Fibroblast of skin of left biceps (primary cell): ENCODE measurements at places on chromosomes 12 and 14.

- no peak for DNase-seq
Observed at GRCh38 chr12:121383601-121384021, 16.3 kb upstream of the RNF34 start.

DNA sequence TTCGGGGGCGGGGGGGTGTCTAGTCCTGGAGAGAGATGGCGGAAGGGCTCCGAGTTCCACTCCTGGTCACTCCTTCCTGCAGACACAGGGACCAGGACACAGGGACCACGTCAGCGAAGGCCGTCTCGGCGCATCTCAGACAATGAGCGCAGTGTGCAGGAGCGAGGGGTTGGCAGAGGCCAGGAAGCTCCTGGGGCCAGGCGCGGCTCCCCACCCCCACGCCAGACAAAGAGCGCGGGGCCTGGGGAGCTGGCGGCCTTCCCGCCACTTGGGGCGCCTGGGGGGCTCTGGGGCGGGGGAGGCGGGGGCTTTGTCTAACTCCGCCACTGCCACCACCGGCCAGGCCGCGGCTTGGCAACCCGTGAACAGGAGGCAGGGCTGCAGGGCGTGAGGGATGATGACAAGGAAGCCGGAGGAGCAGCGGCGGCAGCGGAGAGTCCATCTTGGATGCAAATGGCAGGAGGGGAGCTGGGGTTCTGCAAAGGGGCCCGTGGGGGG, 2.2 kb downstream of the CDK2AP1 start:
- peak; percentile 45 for DNase-seq

DNA sequence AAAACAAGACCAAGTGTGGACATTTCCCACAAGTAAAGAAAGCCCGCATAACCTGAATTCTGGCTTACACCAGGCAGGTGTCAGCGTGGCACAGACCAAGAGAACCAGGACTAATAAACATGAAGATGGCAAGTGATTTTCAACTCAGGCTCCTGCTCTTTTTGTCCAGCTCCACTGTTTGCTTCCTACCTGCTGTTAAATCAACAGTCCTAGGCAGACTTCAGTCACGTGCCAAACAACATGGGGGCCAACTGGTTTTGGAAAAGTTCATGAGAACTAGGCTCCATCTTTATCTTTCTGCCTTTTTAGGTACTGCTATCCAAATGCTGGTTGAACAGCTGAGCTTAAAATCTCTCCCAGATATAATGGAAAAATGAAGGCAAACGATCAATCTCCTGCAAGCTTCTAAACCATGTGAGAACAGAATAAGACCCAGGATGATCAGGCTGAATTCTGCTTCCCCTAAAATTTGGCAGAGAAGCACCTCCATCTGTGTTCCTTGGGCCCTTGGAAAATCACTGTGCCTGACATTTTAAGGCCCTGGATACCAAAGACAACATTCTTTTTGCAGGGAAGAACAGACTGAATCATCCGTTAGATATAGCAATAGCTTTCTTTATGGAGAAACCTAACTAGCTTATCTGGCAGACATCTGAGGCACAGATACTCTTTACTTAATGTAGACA, 215.6 kb upstream of the USP15 start:
- no peak for DNase-seq

DNA sequence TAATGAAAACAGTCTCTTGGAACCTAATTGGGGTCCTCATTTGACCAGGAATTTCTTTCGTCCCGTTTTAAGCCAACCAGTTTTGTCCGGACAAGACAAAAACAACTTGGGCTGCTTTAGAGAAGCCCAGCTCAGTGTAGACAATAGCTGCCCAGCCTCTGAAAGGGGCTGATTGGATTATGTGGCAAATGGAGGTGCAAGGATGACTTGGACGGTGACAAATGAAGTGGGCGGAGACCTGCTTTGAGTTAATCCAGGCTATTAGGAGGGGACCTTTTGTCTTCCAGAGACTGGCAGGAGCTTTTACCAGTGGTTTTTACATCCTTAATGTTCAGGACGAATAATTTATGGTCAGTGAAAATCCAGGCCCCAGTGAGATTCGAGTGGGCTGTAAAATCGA, 4.8 kb downstream of the MEG3 start:
- DNase-seq, result no peak

DNA sequence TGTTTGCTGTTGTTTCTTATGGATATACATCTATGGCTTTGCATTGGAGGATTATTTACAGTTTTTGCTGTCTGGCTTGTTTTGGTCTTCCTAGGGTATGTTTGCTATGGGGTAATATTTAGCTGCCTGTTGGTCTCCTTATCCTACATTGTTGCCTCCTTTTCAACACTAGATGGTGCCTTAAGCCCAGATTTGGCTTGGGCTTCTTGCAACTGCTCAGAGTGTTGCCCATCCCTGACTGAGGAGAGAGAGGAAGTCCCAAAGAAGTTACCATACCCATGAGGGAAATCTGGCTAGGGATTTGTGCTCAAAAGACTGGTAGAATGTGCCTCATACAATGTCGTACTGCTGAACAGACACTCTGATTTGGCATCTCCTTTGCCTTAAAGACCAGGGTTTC, 94.6 kb upstream of the MUCL1 start:
- DNase-seq, result no peak

DNA sequence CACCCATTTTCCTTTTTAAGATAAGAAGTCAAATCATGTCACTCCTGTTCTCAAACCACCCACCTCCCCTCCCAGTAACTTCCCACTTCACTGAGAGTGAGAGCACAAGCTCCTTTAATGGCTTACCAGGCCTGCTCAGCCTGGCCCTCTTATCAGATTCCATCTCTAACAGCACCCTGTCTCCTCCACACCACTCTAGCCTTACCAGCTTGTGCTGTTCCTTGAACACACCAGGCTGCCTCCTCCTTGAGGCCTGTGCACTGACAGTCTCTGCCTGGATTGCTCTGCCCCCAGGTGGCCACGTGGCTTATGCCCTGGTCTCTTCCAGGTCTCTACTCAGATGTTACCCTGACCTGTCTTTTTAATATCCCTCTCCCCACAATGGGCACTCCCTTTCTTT, 40.1 kb upstream of the EVL start:
- DNase-seq, result no peak

DNA sequence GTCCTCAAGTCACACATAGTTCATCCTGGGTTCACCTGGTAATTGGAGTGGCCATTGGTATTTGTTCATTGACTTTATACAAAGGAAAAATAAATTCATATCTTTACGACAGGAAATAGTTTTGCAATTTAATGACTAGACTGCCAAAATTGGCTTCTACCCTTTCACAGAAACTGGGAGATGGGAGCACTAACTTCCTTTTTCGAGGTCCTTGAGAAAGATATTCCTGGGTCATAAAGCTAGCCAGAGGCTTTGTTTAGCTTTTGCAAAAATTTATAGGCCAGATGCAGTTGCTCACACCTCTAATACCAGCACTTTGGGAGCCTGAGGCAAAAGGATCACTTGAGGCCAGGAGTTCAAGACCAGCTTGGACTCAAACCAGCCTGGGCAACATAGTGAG, 10.2 kb upstream of the OR11G2 start:
- DNase-seq, result no peak

GRCh38 chr12:46585854-46586621, 213.5 kb upstream of the SLC38A2 start:
- peak; percentile 44 for DNase-seq

DNA sequence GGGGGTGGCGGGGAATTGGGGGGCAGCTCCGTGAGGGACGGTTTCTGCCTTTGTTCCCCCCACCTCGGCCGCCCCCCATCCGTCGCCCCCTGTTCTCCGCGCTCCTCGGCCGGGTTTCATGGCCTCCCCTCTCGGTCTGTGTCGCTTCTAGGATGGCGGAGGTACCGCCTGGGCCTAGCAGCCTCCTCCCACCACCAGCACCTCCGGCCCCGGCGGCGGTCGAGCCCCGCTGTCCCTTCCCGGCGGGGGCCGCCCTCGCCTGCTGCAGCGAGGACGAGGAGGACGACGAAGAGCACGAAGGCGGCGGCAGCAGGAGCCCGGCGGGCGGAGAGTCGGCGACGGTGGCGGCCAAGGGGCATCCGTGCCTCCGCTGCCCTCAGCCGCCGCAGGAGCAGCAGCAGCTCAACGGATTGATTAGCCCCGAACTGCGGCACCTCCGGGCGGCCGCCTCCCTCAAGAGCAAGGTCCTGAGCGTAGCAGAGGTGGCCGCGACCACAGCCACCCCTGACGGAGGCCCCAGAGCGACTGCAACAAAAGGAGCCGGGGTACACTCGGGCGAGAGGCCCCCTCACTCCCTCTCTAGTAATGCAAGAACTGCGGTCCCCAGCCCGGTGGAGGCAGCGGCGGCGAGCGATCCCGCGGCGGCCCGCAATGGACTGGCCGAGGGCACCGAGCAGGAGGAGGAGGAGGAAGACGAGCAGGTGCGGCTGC, 575 bp downstream of the NAA30 start:
- DNase-seq, result no peak

DNA sequence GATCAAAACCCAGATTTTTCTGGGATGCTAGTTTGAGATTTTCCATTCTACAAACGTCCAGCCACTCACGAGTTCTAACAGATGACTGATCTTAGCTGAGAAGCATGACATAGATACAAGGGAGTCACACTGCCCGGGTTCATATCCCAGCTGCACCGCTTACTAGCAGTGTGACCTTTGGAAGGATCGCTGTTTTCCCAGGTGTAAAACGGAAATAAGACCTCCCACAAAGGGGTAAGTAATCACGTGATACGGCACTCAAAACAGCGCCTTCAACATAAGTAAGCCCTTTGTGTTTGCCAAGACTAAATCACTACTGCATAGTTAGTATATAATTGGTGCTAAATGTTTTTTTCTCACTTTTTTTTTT, 624 bp upstream of the PWP1 start:
- DNase-seq, result no peak
